AG04450 (cell line): ENCODE measurements at places on chromosomes 2 and 18.

DNA sequence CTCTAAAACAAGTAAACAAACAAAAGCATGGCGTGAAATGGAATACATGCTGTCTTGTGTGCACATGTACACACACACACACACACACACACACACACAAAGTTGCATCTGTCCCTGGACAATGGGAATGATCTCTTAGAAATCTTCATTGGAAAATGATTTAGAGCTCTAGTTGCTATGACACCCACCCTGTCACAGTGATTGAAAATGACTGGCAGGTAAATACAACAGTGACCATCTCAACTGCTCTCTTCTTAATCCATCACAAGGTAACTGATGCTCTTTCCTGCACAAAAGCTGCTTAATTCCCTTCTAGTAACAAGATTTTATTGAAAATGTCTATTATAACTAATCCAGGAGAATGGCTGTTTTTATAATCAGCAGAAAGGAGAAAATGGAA, 1011.7 kb upstream of the GYPC start:
- DNase-seq: no peak

- DNase-seq: no peak
These were observed 52.1 kb upstream of the XPO1 start for GRCh38 chr2:61590214-61590613.

GRCh38 chr18:79637921-79638909, 41.4 kb upstream of the CTDP1 start:
- no peak for DNase-seq

GRCh38 chr2:156147594-156148330, 184.8 kb downstream of the NR4A2 start:
- no peak for DNase-seq

DNA sequence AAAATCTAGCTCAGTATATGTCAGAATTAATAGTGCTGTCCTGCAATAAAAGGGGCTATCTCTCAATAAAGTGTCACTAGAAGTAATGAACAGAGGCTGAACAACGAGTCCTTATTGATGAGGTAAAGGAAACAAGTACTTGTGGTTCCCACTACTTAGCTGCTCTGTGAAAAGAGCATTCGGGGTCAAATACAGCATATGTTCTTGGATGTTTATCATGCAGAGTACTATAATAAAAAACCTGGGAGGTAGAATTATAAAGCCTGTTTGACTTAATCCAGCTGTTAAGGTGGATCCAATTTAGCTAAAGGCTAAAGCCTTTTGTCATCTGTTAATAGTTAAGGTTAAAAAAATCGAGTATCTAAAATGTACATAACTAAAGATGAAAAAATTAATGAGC, 32.4 kb downstream of the SLC35F5 start:
- no peak for DNase-seq

- DNase-seq: no peak
These were observed 171.5 kb downstream of the ALK start for GRCh38 chr2:29749843-29750242.

- DNase-seq: no peak
These were observed 111.1 kb downstream of the ACOXL start for GRCh38 chr2:110843496-110843895.

DNA sequence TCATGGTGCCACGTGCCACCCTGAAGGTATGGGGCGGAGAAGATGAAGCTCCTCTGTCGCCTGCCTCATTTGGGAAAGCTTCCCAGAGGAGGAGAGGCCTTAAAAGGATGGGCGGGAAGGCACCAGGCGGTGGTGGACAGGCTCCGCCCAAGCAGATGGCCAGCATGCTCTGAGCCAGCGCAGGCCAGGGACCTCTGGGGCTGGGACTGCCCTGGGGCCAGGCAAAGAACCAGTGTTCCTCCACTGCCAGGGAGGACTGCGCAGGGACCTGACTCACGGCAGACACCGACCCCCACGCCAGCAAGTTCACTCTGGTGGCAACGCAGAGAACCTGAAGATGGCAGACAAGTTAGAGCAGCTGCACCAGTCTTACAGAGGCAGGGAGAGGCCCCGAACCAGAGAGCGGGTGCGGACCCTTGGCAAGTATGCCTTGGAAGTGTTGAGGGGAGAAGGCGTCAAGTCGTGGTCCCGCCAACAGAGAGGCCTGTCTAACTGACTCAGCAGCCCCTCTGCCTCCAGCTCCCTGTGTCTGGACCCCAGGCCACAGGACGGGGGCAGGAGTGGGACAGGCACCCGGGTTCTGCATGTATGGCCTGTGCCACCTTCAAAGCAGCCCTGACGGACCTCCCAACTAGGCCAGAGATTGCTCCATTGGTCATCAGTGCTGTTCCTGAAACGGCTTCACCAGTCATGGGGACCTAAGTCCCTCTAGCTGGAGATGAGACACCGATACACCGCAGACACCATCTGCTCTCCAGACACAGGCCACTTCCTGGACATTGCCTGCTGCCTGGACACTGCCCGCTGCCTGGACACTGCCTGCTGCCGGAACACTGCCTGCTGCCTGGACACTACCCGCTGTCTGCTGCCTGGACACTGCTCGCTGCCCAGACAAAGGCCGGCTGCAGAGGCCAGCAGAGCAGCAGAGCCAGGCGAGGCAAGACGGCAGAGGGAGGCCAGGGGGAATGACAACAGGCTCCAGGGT, 124.7 kb downstream of the HDAC4 start:
- no peak for DNase-seq
